ENCODE measurements at places on chromosomes 7 and 10.

- DNase-seq = no peak
Measured at GRCh38 chr7:104096683-104097082, 107.2 kb upstream of the RELN start.

- DNase-seq = no peak
Measured at GRCh38 chr7:44693641-44694313, 54.9 kb upstream of the ZMIZ2 start.

- DNase-seq = no peak
Measured at GRCh38 chr7:112188257-112188656, 17.9 kb downstream of the DOCK4 start.

- DNase-seq = no peak
Measured at GRCh38 chr10:89269433-89270152, 18.0 kb upstream of the LIPA start.

GRCh38 chr10:35466170-35466569, 129.9 kb downstream of the CCNY start:
- DNase-seq = no peak

- DNase-seq = no peak
Measured at GRCh38 chr10:78264361-78264760, 230.7 kb downstream of the RPS24 start.

Data from NCI-H345 (cell line).